Left renal pelvis (tissue), 4 donors: ENCODE measurements at places on chromosomes 2 and 18. TPM values are rescaled to one million over a fixed set of nuclear protein-coding genes. Genes with fewer than 3 reads are reported as not detected.

DNA sequence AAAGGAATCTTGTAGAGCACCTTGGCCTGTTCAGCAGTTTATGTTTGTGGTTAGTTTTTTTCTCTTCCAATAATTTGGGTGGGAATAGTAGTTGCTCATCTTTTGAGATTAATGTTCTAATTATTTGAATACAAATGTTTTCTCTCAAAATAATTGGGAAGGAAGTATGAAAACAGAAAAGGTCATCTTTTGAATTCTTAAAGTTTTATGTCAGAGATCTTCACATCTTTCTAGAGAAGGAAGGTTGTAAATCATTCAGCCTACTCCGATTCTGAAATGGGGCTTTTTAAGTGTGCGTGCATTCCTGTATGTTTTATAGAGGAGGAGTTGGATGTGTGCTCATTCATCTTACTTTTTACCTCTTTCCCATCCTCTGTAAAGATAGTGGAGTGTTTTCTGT lies 29.0 kb downstream of the GRHL1 start:
- DNase-seq = no peak

DNA sequence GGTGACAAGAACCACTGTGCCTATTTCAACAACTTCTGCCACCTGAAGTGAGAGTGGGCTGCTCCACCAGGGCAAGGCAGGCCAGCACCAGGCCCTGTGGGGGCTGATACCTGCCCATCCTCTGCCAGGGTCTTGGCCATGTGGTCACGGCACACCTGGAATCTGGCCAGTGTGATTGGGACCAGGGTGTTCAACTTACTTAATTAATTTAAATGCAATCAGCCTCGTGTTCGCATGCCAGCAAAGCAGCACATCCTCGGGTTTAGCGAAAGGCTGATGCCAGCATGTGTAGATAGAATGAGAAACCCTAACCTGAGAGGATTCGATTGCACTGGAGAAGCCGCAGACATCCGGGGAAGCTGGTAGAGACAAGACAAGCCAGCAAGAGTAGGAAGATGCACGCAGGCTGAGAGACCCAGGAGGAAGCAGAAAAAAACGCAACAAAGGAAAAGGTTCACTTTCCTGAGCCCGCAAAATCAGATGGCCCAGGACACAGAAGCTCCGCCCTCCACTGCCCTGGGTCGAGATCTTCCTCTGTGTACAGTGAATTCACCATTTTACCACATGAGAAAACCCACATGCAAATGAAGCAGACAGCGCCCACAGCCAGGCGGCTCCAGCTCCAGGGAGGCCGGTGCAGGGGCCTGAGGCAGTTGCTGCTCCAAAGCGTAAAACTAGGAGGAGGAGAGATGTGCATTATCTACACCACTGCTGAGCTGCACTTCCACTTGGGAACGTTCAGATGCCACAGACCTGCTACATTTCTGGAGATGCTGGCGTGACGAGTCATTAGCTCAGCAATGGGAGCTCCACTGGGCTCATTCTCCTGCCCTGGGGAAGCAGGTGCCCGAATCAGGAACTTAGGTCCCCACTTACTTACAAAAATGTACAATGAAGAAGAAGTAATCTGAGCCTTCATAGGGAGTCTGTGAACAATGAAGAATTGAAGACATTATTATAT lies 92.1 kb downstream of the TMEM18 start:
- no peak for DNase-seq

Gene CYRIA
- 2.8 TPM for polyA plus RNA-seq

Gene KIF5C
- polyA plus RNA-seq = 2.9 TPM

Gene ANKRD29
- polyA plus RNA-seq = 2.9 TPM

Gene PLCL1
- 23.4 TPM for polyA plus RNA-seq

Gene NOP58
- 111 TPM for polyA plus RNA-seq
